ENCODE measurements at places on chromosomes 3 and 15. TPM values are rescaled to one million over a fixed set of nuclear protein-coding genes. Genes with fewer than 3 reads are reported as not detected.
A peak's percentile ranks its signal among the peaks of the same experiment; 100 is the strongest.

DNA sequence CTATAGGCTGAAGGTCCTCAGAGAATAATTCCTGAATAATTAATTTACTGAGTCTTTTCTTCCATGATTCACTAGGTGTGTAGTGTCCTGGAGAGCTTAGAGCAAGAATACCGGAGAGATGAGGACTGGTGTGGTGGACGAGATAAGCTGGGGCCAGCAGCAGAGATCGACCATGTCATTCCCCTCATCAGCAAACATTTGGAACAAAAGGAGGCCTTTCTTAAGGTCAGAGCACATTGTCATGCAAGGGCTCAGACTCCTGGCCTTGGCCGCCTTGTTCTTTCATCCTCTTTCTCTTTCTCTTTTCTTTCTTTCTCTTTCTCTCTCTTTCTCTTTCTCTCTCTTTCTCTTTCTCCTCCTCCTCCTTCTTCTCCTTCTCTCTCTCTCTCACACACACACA, 291.4 kb upstream of the UMPS start:
- no peak overlapping the region for H3K27ac ChIP-seq
- H3K4me3 ChIP-seq, result no peak overlapping the region
- H3K36me3 ChIP-seq, result no peaks in the 10 kb centered on the region

DNA sequence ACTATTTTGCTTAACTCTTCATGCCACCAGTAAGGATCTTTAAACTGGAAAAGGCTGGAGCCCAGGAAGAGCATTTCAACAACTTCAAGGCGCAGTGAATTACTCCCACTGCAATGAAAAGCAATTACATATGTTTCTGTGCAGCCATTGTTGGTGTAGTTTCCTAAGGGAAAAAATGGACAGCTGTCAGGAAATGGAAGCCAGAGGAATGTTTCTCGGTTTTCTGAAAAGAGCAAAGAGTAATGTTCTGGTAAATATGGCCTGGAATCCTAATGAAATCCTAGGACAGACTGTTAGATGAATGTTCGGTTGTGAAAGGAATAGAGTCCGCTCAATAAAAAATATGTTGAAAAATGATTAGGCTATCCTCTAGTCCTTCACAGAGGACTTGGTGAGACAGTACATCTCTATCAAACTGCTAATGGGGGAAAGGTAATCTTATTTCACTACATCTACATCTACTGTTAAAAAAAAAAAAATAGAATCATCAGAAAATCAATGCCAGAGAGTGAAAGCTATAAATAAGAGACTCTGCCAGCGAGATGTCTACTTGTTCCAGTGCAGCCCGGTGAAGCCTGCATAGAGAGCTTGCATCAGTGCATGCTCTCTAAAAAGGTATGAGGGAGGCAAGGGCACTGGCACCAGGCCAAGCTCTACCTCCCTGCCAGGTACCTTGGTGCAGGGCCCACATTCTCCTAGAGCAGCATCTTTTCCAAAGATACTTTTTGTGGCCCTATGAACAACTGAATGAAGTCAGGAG, 68.2 kb upstream of the TJP1 start:
- no peaks in the 10 kb centered on the region for H3K36me3 ChIP-seq
- no peak overlapping the region for H3K4me3 ChIP-seq
- DNase-seq, result no peak
- H3K4me1 ChIP-seq, result no peaks in the 10 kb centered on the region

DNA sequence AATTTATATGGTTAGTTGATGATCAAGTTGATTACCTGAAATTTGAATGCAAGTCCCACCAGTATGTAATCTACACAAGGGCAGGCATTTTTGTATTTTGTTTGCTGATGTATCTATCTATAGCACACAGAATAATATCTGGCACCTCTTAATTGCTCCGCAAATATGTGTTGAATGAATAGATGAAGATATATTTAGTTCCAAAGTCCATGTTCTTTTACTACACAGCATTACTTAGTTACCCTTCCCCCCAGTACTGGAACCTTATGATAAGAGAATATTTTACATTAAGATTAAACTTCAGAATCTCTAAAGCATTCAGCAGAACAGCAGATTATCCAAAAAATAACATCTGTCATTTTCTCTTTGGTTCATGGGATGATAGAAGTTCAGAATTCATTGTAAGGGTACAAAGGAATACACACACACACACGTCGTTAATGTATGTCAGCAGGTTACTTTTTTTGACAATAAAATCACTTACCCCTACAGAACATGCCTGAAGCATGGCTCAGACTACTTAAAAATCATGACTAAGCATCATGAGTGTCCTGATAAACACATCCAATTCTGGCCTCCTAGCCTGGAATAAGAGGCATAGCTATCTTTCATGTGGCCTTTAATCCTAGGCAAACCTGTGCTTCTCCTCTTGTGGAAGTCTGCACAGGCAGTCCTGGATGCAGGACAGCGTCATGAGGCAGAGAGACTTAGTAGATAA, 148.9 kb upstream of the TBC1D5 start:
- no peaks in the 10 kb centered on the region for H3K27me3 ChIP-seq
- H3K4me3 ChIP-seq, result no peak overlapping the region

ARL14 gene
- not detected for polyA plus RNA-seq

CCR9 gene
- polyA plus RNA-seq, result 1.3 TPM

PLSCR5 gene
- not detected for polyA plus RNA-seq

DNA sequence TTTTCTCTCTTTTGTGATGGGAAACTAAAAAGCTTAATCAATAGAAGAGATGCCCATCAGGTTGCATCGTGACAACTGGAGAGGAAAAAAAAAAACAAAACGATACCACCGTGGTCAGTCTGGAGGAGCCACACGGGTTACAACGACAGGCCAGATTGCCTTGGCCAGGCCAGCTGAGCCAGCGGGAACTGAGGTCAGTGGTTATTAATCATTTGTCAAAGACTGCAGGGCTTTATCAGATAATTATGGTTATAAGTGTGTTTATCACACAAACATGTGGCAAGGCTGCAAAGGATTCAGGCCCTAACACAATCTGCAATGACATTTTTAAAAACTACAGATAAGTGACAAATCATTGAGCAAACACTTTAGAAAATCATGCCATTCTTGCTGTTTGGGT, 135.0 kb upstream of the FAM3D start:
- no peaks in the 10 kb centered on the region for H3K4me1 ChIP-seq
- H3K27me3 ChIP-seq, result no peaks in the 10 kb centered on the region
- no peak overlapping the region for H3K4me3 ChIP-seq
- no peak for DNase-seq

CHAC1 gene
- not detected for polyA plus RNA-seq

DNA sequence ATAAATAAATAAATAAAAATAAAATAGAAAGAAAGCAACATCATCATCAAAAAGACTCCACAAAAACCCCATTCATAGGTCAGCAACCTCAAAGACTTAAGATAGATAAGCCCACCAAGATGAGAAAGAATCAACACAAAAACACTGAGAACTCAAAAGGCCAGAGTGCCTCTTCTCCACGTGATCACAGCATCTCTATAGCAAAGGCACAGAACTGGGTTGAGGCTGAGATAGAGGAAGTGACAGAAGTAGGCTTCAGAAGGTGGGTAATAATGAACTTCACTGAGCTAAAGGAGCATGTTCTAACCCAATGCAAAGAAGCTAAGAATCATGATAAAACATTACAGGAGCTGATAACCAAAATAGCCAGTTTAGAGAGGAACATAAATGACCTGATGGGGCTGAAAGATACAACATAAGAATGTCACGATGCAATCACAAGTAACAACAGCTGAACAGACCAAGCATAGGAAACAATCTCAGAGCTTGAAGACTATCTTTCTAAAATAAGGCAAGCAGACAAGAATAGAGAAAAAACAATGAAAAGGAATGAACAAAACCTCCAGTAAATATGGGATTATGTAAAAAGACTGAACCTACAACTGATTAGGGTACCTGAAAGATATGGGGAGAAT, 26.4 kb downstream of the GNB5 start:
- peak; percentile 24 for DNase-seq
- peaks cover 8% of the 10 kb centered on the region for H3K36me3 ChIP-seq
- H3K4me1 ChIP-seq, result peaks cover 49% of the 10 kb centered on the region
- no peak overlapping the region for H3K27ac ChIP-seq
- no peaks in the 10 kb centered on the region for H3K27me3 ChIP-seq
- H3K4me3 ChIP-seq, result no peak overlapping the region

EPHB3 gene
- not detected for polyA plus RNA-seq

- H3K36me3 ChIP-seq, result no peaks in the 10 kb centered on the region
- H3K27me3 ChIP-seq, result no peaks in the 10 kb centered on the region
- H3K27ac ChIP-seq, result no peak overlapping the region
- H3K4me3 ChIP-seq, result no peak overlapping the region
Observed at GRCh38 chr3:77562089-77562488, 522.2 kb downstream of the ROBO2 start.

- no peak overlapping the region for H3K4me3 ChIP-seq
- no peak for DNase-seq
- H3K36me3 ChIP-seq, result no peaks in the 10 kb centered on the region
Observed at GRCh38 chr3:65024148-65024547, 336.3 kb upstream of the ADAMTS9 start.

IQCF5 gene
- polyA plus RNA-seq, result not detected

UBR1 gene
- 16.7 TPM for polyA plus RNA-seq

- H3K36me3 ChIP-seq, result no peaks in the 10 kb centered on the region
- DNase-seq, result no peak
- H3K27me3 ChIP-seq, result no peaks in the 10 kb centered on the region
- H3K4me3 ChIP-seq, result no peak overlapping the region
- H3K4me1 ChIP-seq, result no peaks in the 10 kb centered on the region
Observed at GRCh38 chr3:25182794-25183193, 245.3 kb upstream of the RARB start.

ROBO1 gene
- polyA plus RNA-seq, result not detected

DNA sequence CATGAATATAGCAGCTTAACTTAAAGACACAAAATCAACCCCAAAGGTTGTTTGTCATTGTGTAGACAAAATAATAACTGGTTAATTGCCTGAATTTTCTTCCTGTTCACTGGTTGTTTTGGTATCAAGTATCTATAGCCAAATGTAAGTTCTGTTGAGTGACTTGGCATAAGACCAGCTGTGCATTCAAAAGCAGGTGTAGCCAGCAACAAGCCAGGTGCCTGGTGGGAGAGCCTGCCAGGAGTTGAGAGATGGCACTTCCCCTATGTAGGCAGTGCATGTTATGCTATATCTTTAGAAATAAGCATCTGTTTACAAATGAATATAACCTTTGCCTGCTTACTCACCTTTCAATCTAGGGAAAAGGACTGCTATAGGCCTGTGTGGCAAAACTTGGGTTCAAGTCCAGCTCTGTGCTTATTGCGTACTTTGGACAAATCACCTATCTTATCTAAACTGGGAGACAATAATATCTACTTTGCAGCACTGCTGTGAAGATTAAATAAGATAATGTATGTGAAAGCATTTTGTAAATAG, 84.9 kb upstream of the TBL1XR1 start:
- peaks cover 28% of the 10 kb centered on the region for H3K4me1 ChIP-seq
- no peaks in the 10 kb centered on the region for H3K27me3 ChIP-seq
- peak overlapping the region; percentile 10 for H3K27ac ChIP-seq
- DNase-seq, result no peak

MAGI1 gene
- polyA plus RNA-seq, result not detected

DNA sequence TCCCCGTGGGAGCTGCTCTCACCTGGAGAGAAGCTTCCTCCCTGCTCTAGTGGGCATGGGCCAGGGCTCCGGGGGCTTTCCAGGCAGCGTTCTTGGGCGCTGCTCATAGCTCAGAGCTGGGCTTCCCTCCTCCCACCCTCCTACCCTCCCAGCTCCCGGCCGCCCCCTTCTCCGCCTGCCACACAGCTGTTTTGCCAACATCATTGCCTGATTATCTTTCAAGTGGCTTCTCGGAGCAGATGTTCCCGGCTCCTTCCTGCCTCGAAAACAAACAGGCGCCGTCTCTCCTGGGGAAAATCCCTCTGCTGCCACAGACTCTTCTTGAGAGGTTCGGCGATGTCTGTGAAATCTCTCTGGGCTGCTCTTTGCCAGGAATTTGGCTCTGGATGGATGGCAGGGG, 195.6 kb downstream of the RPLP1 start:
- no peaks in the 10 kb centered on the region for H3K4me1 ChIP-seq
- H3K27ac ChIP-seq, result no peak overlapping the region
- H3K36me3 ChIP-seq, result no peaks in the 10 kb centered on the region
- H3K27me3 ChIP-seq, result peaks cover 60% of the 10 kb centered on the region

- H3K27me3 ChIP-seq, result no peaks in the 10 kb centered on the region
- H3K36me3 ChIP-seq, result no peaks in the 10 kb centered on the region
- no peaks in the 10 kb centered on the region for H3K4me1 ChIP-seq
- DNase-seq, result no peak
- no peak overlapping the region for H3K4me3 ChIP-seq
Observed at GRCh38 chr3:159451482-159451881, 537.2 kb upstream of the IL12A start.

CHRM5 gene
- polyA plus RNA-seq, result not detected

DNA sequence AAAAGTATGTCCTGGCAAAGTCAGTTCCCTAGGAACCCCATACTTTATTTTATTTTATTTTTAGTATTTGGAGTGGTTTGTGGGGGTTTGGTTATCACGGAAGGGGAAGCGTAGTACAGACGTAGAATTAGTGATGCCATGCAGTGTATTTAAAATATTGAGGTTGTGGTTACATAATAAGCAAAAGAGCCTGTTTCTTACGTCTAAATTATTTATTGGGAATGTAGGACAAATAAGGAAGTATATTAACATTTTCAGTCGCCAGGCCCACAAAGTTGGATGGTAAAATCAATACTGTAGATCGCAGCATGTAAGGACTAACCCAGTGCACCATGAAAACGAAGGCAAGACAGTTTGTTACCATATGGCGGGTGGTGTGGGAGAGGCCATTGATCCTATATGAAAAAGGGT, 558 bp downstream of the DTWD1 start:
- H3K36me3 ChIP-seq, result peaks cover 9% of the 10 kb centered on the region
- H3K4me1 ChIP-seq, result peaks cover 22% of the 10 kb centered on the region
- peak overlapping the region; percentile 97 for H3K27ac ChIP-seq
- H3K4me3 ChIP-seq, result peak overlapping the region; percentile 96
- H3K27me3 ChIP-seq, result no peaks in the 10 kb centered on the region

GRCh38 chr3:151410891-151411559, 26.5 kb upstream of the P2RY12 start:
- no peaks in the 10 kb centered on the region for H3K27me3 ChIP-seq
- no peaks in the 10 kb centered on the region for H3K36me3 ChIP-seq
- no peak for DNase-seq
- no peak overlapping the region for H3K4me3 ChIP-seq
- no peak overlapping the region for H3K27ac ChIP-seq

DNA sequence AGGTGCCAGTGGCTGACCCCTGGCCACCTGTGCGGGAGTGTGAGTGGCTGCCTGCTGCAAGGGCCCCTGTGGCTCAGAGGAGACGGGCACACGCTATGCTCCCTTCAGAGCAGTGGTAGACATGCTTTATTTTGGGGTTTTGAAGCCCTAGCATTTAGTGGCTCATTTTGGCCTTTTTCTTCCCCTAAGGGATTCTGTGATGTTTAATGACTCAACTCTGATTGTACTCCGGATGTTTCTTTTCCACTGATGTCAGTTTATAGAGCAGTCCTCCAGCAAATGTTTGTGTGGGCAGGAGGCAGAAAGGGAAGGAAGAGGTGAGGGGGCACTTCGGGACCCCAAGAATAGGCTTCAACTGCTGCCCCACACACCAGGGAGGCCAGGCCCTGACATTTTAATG, 288.9 kb upstream of the C2CD4B start:
- no peak for DNase-seq
- no peaks in the 10 kb centered on the region for H3K36me3 ChIP-seq
- H3K27me3 ChIP-seq, result peaks cover 8% of the 10 kb centered on the region
- H3K4me1 ChIP-seq, result no peaks in the 10 kb centered on the region
- no peak overlapping the region for H3K27ac ChIP-seq

- no peaks in the 10 kb centered on the region for H3K27me3 ChIP-seq
- H3K4me3 ChIP-seq, result no peak overlapping the region
- H3K4me1 ChIP-seq, result no peaks in the 10 kb centered on the region
- H3K27ac ChIP-seq, result no peak overlapping the region
Observed at GRCh38 chr15:81244306-81244705, 47.6 kb downstream of the IL16 start.

TCF12 gene
- 52.5 TPM for polyA plus RNA-seq

PCOLCE2 gene
- polyA plus RNA-seq, result not detected

LINGO1 gene
- polyA plus RNA-seq, result not detected
